Naive thymus-derived CD4-positive, alpha-beta T cell (primary cell): ENCODE measurements at places on chromosomes 11 and 22. TPM values are rescaled to one million over a fixed set of nuclear protein-coding genes. Genes with fewer than 3 reads are reported as not detected.

Gene ACR
- total RNA-seq, result not detected

Gene PTPN5
- not detected for total RNA-seq

Gene KRTAP5-9
- not detected for total RNA-seq

Gene EHF
- not detected in 2 replicates for total RNA-seq

Gene OR8D1
- not detected in 2 replicates for total RNA-seq

Gene C11orf87
- not detected for total RNA-seq

Gene KRTAP5-3
- total RNA-seq, result not detected

Gene PHLDB1
- total RNA-seq, result 4.9 TPM

Gene PLAAT4
- 122 TPM for total RNA-seq

Gene KIAA1671
- 2.8 TPM for total RNA-seq
